Activated CD4-positive, alpha-beta T cell treated with anti-CD3 and anti-CD28 coated beads, Interleukin-10, Interleukin-2, amounts not matched to agents 100 ng/mL and 50 ng/mL, durations not matched to agents 16 hours and 8 hours (primary cell): ENCODE measurements at places on chromosomes 2 and 18.

DNA sequence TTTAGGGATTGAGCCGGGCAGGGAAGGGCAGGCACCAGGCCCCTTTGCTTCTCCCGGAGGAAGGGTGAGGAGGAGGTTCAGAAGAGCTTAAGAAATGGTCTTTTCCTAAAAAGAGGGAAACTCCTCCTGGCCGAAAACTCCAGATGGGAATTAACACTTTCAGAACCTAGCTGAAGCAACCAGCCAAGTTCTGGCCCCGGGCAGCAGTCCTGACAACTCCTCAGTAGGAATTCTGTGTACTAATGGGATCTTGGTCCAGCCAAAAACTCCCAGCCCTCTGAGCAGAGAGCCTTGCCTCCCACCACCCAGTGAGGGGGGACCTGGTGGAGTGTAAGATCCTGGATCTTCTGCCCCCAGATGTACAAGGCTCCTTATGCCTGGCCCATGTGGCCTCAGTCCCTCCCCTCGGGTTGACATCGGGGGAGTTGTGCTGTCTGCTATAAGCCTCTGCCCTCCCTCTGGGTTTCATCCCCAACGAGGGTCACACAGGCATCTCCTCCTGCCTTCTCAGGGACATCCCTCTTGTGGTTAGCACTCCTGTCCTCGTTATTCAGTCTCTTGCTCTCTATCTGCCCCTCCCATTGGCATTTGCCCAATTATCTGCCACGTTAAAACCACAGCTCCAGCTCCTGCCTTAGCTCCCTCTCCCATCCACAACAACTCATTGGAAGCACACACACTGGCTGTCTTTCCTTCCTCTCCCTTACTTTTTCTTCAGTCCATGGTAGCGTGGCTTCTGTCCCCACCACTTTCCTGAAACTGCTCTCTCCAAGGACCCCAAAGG, 184.6 kb downstream of the CYP26B1 start:
- no peak for DNase-seq

DNA sequence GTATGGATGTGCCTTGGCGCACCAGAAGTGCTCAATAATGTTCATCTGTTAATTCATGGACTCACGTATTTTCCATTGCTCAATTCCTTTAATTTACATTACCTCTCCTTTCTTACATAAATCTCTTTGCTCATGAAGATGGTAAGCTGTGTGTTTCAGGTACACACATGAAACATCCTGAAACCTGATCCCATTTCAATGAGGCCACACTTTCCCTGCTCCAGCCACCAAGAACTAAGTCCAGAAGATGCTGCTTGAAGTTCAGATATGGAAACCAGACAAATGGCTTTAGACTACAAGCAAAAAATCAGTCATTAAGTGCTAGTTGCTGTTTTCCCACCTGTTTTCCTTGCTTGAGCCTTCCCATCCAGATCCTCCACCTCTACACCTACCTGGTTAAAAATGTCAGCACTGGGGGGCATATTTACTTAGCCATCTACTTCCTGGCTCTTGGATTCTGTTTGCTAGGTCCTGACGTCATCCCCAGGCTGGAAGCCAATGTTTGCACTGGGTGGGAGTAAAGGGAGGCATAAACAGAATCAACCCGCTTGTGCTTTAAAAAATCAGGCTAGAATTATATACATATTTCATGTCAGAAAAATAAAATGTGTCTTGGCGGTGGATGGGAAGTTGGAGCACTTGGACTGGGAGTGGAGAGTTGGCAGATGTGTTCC, 309.7 kb downstream of the OSR1 start:
- DNase-seq, result no peak

DNA sequence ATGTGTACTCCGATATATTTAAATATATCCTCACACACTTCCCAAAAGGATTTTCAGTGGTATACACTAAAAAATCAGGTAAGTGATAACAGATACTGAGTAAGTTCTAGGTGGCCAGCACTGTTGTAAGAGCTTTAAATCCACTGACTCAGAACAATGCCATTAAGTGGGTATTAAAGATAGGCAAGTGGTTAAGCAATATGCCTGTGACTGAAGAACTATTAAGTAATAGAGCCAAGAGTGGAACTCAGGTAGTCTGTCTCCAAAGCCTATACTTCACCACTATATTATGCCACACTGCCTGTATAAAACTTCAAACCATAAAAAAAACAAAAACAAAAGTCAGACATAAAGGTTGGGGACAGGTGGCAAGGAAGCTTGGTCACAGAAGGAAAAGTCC, 37.2 kb downstream of the THUMPD2 start:
- DNase-seq, result no peak

GRCh38 chr18:23378302-23378686, 74.8 kb upstream of the RIOK3 start:
- DNase-seq, result no peak

DNA sequence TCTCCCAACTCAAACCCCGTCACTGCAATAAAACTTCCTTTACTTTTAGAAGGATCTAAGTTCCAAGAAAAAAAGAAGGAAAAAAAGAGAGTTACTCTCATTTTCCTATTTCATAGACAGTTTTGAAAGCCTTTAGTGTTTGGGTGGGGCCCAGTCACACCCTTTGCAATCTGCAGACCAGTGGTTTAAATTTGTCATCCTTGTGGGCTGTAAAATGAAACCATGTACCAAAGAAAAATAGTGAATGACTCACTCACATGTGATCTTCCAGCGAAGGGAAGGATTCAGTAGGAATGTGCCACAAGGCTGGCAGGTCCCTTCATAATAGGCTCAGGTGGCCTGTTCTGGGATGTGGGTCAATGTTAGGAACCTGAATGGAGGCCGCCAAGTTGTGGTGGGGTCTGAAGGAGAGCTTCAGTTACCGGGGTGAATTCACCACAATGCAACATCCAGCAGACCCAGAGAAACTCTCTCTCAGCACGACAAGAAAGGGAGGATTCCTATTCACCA, 28.3 kb downstream of the ANXA4 start:
- DNase-seq, result peak; percentile 73

- no peak for DNase-seq
These were observed 118.7 kb upstream of the KCTD1 start for GRCh38 chr18:26667046-26667445.

DNA sequence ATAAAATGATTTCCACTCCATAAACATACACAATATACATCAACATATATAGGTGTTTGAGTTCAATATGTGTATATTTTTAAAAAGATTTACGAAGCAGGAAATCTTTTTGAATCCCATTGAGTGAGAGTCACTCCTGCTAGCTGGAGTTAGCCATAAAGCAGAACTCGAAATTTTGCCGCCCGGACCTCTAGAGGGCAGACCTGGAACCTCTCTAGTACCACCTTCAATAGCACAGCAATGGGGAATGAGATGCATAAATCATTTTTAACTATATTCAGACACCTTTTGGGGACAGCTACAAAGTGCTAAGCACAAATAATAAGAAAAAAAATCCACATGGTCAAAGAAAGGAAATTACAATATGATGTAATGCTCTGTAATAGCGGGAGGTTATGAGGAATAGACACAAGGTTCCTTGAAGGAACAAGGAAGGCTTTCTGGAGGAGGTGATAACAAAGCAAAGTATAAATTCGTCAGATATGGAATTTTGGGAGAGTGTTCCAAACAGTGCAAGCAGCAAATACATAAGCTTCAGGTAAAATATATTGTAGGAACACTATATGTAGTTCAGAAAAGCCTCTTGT, 533.4 kb downstream of the ERBB4 start:
- DNase-seq, result peak; percentile 27

- DNase-seq, result peak; percentile 85
These were observed 16.6 kb downstream of the MALT1 start for GRCh38 chr18:58687871-58688308.

- DNase-seq, result no peak
These were observed 33.1 kb downstream of the EN1 start for GRCh38 chr2:118814368-118814767.

GRCh38 chr2:169573974-169574299, 272 bp upstream of the FASTKD1 start:
- DNase-seq, result no peak

- DNase-seq, result no peak
These were observed 498.5 kb downstream of the EIPR1 start for GRCh38 chr2:2879071-2879470.

DNA sequence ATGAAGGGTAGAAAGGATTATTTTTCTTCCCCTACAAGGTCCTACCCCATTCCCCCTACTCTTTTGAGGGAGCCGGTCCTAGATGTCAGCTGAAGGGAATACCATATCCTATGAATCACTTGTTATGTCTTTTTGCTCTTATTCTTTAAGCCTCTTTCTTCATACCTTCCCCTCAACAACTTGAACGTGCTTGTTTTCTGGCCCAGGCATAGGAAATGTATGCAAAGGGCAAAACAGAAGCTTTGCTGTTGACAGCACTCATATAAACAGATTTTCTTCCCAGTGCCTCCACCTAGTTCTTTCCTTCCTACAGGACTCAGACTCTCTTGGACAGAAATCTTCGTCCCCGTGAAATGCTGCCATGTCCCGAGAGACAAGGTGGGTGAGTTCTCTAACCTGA, 64.6 kb downstream of the TMEM17 start:
- DNase-seq, result no peak

DNA sequence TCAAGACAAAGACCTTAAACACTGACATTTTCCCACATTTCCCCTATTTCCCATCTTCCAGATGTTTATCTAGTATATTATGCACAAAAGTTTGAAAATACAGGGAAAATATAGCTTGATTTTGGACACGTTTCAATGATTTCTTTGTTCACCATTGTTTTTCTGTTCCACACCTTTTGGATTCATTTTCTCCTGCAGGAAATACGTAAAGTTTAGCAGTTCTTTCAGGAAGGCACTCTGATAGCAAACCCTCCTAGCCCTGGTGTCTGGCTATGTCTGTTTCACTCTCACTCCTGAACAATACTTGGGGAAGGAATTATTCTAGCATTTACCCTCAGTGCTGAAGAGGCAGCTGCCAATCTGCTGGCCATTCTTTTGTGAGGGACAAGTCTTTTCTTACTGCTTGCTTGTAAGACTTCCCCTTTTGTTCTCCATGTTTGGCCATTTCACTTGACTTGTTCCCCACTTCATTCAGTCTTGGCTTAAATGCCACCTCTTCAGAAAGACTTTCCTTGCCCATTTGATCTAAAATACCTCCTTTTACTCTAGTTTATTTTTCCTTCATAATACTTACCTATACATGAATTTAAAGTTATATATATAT, 195.4 kb downstream of the RNF152 start:
- no peak for DNase-seq

DNA sequence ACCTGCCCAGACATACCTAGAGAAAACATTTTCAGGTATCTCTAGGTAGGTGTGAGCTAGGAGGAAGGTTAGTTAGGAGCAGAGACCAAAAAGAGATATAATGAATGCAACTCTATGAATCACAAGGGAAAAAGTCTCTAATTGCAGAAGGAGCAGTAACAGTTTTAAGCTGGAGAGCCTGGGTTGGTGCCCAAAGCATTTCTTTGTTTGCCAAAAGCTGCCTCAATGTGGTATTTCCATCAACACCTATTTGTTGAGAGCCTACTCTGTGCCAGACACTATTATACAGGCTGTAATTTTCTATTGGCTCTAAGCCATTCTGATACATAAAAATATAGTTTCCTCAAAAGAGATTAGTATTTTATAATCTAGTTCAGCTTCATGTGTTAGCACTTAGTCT, 141.6 kb downstream of the UBE2E3 start:
- DNase-seq, result no peak

DNA sequence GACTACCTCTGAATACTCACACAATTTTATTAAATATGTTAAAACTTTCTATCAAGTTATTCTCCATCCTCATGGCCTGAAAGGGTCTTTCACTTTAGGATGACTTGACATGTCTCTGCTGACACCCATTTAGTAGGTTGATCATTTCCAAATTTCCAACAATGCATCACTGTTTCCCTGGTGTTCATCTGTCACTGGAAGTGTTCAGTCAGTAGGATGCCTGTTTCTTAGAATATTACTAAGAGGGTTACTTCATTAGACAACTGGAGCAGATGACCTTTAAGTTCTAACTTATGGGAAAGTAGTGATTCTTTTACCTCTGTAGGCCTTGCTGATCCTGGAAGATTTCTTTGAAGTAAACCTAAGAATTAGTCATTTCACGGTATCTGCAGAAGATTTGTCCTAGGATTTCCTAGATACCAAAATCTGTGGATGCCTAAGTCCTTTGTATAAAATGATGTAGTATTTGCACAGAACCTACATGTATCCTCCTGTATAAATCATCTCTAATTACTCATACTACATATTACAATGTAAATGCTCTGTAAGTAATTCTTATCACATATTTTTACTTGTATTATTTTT, 77.7 kb downstream of the MAP3K20 start:
- no peak for DNase-seq

GRCh38 chr2:235570256-235570655, 76.4 kb downstream of the AGAP1 start:
- no peak for DNase-seq

DNA sequence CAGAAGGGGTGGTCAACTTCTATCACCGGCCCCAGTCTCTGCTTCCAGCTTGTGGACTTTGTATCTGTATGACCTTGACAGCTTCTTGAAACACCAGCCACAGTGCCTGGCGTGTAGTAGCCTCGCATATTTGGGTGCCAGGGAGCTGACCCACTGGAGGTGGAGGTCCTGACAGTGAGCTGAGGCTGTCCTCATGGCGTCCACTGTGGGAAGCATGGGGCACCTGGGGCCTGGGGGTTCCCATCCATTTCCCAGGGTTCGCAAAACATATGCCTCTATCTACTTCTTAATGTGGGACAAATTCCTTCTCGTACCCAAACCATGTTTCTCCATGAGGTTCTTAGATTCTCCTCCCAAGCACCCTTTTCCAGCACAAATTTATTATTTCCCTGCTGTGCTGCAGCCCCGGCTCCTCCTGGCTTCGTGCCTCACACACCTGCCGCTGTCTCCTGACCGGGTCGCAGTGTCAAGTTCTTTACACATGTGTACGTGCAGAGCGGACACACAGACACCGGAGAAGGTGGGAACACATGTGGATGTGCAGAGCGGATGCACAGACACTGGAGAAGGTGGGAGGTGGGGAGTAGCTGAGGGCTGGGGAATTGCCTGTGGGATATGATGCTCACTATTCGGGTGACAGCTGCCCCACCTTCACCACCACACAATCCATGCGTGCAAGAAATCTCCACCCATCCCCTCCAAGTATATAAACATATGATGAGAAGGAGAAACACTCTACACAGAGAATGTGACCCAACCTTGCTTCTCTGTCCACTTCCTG, 23.4 kb downstream of the TMEM18 start:
- DNase-seq, result no peak

DNA sequence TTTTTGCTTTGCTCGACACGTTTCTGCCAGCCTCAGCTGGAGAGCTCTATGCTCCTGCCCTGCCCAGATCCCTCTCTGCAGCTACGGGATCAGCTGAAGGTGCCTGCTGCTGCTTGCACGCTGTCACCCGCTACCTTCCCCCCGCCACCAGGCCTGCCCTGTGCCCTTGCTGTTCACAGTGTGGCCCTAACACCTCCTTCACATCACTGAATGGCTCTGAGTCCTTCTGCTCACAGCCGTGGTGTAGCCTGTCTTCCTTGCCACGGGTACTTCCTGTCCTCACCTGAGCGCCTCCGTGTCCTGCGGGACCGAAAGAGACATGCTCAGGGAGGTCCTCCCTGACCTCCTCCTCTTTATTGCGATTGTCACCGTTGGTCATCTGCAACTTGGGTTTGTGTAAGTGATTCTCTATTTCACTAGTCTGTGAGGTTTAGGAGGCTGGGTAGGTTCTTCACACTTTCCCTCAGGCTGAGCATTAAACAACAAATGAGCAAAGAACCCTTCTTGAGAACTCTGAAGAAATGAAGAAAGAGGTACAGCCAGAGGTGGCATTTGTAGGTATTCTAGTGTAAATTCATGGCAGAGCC, 127.5 kb downstream of the NCK2 start:
- DNase-seq, result peak; percentile 32
